IMR-90 (cell line): ENCODE measurements at places on chromosomes 6 and 20. TPM values are rescaled to one million over a fixed set of nuclear protein-coding genes. Genes with fewer than 3 reads are reported as not detected.

GRCh38 chr20:38452880-38453624 lies 17.9 kb upstream of the SNHG17 start:
- H3K4me3 ChIP-seq: no peak overlapping the region
- no peaks in the 10 kb centered on the region; the same call in 1 of the 2 replicates for H3K27me3 ChIP-seq
- peak overlapping the region; percentile 4; the same call in 1 of the 2 replicates for H3K27ac ChIP-seq
- H3K36me3 ChIP-seq: peaks cover 24% of the 10 kb centered on the region

DNA sequence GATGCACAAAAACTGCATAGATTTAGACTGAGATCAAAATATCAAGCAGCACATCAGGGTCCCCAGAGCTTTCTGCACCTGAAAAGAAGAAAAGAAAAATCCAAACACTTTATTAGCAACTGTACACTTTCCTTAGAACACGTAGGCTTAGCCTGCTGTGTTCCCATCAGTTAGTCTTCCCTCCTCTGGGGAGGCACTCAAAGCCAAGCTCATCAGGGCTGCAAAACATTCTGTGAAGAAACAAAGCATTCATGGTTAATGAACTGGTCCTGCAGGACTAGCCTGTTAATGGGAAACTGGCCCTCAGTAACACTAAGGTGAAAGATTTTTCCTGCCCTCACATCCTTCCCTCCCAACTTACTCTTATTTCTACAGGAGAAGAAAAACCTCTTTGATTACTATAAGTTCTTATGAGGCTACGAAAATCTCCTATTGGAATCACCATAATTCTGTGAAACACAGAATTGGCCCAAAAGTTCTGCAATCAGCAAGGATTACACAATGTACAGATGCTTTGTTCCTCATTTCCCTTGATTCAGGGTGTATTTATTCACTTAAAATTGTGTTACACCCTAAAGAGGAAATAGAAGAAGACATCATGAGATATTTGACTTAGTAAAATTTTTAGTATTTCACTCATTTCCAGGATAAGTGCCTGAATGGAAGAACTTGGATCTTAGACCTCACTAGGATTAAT lies 901.0 kb upstream of the MAP3K7 start:
- DNase-seq: no peak
- H3K36me3 ChIP-seq: no peaks in the 10 kb centered on the region
- no peak overlapping the region for H3K27ac ChIP-seq
- no peaks in the 10 kb centered on the region for H3K4me1 ChIP-seq
- H3K4me3 ChIP-seq: no peak overlapping the region

Gene PRSS35
- total RNA-seq: 5.2 and 6.7 TPM in 2 replicates

DNA sequence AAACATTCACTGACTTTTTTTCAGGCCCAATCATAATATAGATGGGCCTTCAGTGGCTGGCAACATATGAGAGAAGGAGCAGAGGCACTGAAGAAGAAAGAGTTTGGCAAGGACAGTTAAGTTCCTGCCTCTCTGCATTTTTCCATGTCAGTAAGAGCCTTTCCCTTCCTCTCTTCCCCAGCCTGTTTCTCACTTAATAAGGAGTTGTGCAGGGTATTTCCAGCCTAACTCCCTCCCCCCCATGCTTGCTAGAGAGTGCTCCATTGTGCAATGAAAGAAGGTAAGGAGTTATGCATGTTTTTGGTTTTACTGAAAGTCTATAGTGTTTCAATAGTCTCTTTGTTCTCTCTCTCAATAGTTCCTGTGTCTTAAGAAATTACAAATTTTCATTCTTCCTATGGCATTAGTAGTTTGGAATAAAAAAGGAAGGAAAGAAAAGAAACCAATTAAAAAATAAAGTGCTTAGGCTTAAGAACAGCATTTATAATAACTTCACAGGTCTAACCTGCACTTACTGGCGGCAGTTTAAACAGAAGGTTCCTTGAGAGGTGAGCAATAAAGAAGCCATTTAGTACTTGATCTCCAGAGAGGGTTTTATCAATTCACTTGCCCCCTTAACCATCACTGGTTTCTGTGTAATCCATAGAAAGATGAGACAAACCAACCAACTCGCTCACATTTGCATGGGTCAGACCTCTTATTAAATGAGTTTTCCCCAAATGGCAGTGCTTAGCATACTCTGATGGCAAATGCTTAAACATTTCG lies 251.1 kb downstream of the PTPRT start:
- DNase-seq: no peak
- no peaks in the 10 kb centered on the region for H3K27me3 ChIP-seq
- H3K4me3 ChIP-seq: no peak overlapping the region
- no peaks in the 10 kb centered on the region for H3K36me3 ChIP-seq
- no peak overlapping the region for H3K27ac ChIP-seq
